Upper lobe of left lung (tissue), 6 donors: ENCODE measurements at places on chromosomes 1 and 21.

- DNase-seq, result peak; percentile 63
Measured at GRCh38 chr1:2009101-2010053, 5.8 kb upstream of the CFAP74 start.

DNA sequence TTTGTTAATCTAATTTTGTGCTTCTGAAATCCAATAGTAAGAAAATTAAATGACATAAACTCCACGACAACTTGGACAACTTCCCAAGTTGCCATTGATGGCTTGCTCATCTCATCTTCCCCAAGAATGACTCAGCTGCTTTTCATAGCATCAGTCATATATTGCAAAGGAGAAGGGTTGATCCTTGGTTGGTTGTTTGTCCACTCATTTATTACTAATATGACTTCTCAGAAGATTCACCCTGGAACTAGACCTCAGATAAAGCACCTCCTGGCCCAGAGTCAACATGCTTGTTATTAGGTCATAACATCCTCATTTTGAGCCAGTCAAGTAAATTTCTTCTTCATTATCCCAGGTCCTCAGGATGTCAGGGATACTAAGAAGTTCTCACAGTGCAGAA lies 2.3 kb upstream of the LCE3D start:
- DNase-seq, result no peak

DNA sequence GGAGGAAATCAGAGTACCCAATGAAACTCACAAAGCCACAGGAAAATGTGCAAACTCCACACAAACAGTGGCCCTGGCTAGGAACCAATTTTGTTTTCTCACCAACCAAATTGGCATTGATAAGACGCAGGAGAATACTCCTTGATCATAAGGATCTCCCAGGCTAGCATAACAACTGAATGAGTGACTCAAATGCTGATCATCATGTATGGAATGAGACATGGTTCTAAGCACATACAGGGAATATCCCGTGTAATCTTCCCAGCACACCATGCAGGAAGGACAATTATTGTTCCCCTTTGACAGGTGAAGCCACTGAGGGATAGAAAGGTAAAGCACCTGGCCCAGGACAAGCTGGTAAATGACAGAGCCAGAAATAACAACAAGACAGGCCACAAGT lies 180.0 kb upstream of the DUSP10 start:
- no peak for DNase-seq

GRCh38 chr1:52546852-52547251 lies 6.0 kb downstream of the TUT4 start:
- DNase-seq, result no peak

- DNase-seq, result no peak
Measured at GRCh38 chr1:77134359-77134758, 84.9 kb downstream of the PIGK start.

- no peak for DNase-seq
Measured at GRCh38 chr1:240831191-240831631, 219.3 kb upstream of the GREM2 start.

- no peak for DNase-seq
Measured at GRCh38 chr1:237938553-237938952, 47.8 kb upstream of the ZP4 start.

GRCh38 chr21:45522986-45523385 lies 19.3 kb downstream of the SLC19A1 start:
- no peak for DNase-seq
